Right renal pelvis (tissue), 4 donors: ENCODE measurements at places on chromosomes 3 and 15.
A peak's percentile ranks its signal among the peaks of the same experiment; 100 is the strongest.

GRCh38 chr3:139954146-139954860 is 19.3 kb downstream of the CLSTN2 start:
- DNase-seq = no peak

- no peak for DNase-seq
Measured at GRCh38 chr3:10224794-10225665, 23.2 kb upstream of the TATDN2 start.

DNA sequence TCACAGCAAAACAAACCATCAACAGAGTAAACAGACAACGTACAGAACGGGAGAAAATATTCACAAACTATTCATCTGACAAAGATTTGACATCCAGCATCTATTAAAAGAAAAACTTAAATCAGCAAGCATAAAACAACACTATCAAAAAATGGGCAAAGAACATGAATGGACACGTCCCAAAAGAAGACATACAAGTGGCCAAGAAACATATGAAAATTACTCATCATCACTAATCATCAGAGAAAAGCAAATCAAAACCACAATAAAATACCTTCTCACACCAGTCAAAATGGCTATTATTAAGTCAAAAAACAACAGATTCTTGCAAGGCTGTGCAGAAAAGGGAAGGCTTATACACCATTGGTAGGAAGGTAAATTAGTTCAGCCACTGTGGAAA is 13.7 kb upstream of the SERPINI2 start:
- DNase-seq = no peak

GRCh38 chr15:43330780-43331087 is 361 bp upstream of the LCMT2 start:
- DNase-seq = no peak

- no peak for DNase-seq
Measured at GRCh38 chr3:192079098-192079497, 618.1 kb downstream of the PYDC2 start.

GRCh38 chr3:11592445-11593298 is 51.0 kb downstream of the VGLL4 start:
- DNase-seq = no peak

- no peak for DNase-seq
Measured at GRCh38 chr3:169022457-169022856, 641.1 kb downstream of the MECOM start.

DNA sequence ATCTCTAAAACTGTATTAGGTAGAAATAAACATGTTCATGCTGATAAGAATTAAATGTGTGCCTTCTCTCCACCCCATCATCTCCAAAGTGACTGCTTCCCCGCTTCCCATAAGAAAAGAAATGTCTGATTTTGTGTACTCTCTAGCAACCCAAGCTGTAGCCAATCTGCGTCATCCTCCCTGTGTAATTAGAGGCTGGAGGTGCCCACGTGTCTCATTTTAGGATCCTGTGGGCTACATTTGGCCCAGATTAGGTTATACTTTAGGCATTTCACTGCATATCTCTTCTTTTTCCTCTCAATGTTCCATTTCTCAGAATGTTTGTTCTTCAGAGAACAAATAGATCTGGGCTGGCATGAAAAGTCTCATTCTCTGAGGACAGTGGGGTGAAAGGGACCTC is 19.3 kb upstream of the ZNF148 start:
- DNase-seq = no peak

DNA sequence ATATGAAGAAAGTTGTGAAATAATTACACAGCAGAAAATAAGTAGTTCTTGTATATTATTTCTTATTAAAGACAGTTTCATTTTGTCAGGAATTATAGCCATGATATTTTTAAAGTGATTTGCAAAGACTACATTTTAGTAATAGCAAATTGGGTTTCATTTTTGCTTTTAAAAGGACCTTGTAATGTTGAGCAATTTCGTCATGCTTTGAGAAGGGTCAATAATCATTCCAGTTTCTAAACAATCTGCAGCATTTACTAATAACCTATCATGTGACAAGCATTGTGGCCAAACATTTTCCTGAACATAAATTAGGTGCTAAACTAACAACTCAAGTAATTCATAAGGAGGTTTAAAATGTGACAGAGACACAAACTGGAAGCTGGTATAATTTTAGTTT is 214.4 kb upstream of the CBLB start:
- no peak for DNase-seq

DNA sequence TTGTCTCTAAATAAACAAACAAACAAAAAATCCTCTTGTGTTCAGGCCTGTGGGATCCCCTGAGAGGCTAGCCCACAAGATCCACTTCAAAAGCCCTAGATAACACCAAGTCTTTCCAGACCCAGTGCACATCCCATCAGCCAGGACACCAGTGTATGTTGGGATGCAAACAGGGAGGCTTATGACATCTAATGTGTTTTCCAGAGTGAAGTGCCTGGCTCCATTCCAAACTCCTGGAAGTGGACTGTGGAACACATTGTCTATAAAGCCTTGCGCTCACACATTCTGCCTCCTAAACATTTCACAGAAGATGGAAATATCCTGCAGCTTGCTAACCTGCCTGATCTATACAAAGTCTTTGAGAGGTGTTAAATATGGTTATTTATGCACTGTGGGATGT is 57.0 kb downstream of the MLH1 start:
- DNase-seq = no peak

DNA sequence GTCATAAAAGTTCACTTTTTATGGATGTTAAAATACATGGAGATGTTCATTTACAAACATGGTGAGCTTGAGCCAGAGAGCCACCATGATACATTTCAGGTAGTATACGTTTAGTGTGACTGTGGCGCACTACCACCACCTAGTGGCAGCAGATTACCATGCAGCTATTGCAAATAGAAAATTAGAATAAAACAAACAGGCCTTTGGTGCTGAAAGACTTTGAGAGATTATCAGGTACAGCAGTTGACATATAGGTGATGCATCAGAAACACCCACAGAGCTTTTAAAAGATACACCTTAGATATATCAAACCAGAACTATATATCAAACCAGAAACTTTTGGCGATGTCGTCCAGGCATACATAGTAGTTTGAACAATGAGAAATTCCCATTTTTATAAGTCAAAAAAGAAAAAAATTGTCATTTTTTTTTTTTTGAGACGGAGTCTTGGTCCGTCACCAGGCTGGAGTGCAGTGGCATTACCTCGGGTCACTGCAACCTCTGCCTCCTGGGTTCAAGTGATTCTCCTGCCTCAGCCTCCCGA is 42.0 kb upstream of the ICE2 start:
- DNase-seq = peak; percentile 36

DNA sequence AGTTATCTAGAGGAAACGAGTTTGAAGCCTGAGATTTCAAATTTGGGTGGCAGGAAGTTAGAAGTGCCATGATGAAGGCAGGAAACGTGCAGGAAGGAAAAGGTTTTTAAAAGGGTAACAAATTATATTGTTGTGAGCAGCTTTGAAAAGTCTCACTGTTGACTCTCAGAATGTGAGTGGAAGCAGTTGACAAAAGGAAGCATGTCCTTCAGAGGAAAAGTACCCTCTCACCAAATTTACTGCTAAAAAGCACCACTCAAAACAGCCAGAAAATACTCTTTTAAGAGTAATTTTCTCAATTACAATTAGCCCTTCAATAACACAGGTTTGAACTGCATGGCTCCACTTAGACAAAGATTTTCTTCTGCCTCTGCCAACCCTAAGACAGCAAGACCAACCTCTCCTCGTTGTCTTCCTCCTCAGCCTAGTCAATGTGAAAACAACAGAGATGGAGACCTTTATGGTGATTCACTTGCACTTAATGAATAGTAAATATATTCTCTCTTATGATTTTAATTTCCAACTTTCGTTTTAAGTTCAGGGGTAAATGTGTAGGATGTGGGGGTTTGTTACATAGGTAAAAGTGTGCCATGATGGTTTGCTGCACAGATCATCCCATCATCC is 117.1 kb upstream of the LIPC start:
- no peak for DNase-seq
